Germinal center (tissue), 1 donor: ENCODE measurements at places on chromosomes 2 and 18.

GRCh38 chr18:10025711-10026670 lies 112.2 kb downstream of the VAPA start:
- DNase-seq: no peak

DNA sequence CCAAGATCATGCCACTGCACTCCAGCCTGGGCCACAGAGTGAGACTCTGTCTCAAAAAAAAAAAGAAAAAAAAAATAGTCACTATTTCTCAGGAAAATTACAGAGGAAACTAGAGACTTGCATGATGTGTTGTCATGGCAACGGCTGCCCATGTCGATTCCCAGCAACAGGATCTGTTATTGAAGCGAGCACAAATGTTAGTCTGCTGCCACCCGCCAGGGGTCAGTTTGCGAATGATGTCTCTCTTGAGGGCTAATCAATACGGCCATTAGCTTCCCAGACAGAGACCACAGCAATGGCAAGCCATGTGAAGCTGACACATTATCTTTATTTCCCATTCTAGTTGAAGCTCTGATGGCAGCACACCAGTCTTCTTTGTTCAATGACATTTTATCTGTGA lies 32.4 kb upstream of the ACYP2 start:
- DNase-seq: no peak

DNA sequence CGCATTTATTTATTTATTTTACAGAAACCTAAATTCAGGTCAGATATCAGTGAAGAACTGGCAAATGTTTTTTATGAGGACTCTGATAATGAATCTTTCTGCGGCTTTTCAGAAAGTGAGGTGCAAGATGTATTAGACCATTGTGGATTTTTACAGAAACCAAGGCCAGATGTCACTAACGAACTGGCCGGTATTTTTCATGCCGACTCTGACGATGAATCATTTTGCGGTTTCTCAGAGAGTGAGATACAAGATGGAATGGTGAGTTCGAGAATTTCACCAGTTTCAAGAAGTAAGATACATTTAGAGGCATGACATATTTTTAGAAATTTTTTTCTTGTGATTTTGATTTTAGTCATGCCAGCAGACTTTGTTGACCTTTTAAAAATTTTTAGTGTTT lies 4.6 kb downstream of the CDCA7 start:
- DNase-seq: no peak

- no peak for DNase-seq
Observed at GRCh38 chr2:101461381-101461780, 13.5 kb downstream of the RFX8 start.

GRCh38 chr2:174787487-174788205 lies 23.4 kb upstream of the CHRNA1 start:
- DNase-seq: no peak

- no peak for DNase-seq
Observed at GRCh38 chr2:189441709-189442074, 418 bp downstream of the WDR75 start.

- DNase-seq: no peak
Observed at GRCh38 chr18:76610933-76611749, 116.1 kb upstream of the ZNF516 start.

DNA sequence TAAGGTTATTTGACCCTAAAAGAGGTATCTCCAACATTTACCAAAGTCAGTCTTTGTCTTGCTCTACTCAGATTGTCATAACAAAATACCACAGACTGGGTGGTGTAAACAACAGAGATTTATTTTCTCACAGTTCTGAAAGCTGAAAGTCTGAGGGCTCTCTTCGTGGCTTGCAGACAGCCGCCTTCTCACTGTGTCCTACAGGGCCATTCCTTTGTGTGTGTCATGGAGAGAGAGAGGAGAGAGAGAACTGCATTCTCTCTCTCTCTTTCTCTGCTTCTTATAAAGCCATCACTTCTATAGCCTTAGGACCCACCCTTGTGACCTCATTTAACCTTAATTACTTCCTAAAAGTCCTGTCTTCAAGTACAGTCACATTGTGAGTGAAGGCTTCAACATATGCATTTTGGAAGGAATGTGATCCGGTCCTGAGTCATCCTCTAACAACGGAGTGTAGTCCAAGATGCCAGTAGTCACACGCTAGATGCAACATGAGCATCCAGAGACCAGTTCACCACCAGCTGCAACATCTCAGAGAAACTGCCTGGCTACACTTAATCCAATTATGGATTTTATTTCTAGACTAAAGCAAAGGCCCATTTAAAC lies 130.2 kb downstream of the CD226 start:
- DNase-seq: no peak

DNA sequence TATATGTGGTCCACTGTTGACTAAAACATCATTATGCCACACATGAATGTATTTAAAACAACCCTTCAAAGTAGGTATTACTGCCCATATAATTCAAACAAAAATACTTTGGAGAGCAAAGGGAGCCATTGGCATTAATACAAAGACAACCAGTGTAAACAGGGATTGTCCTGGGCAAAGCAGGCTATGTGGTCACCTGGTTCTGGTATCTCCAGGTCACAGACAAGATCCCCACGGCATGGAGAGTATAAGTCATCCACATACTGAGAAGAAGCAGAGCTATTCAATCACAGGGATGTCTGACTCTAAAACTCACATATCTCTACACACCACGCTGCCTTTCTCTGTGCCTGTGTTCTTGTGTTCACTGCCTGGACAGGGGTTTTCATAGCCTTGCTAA lies 81.4 kb upstream of the BZW1 start:
- no peak for DNase-seq

GRCh38 chr18:59268721-59269562 lies 4.3 kb downstream of the RAX start:
- peak; percentile 71 for DNase-seq

GRCh38 chr2:198890490-198890889 lies 567.2 kb downstream of the SATB2 start:
- no peak for DNase-seq

DNA sequence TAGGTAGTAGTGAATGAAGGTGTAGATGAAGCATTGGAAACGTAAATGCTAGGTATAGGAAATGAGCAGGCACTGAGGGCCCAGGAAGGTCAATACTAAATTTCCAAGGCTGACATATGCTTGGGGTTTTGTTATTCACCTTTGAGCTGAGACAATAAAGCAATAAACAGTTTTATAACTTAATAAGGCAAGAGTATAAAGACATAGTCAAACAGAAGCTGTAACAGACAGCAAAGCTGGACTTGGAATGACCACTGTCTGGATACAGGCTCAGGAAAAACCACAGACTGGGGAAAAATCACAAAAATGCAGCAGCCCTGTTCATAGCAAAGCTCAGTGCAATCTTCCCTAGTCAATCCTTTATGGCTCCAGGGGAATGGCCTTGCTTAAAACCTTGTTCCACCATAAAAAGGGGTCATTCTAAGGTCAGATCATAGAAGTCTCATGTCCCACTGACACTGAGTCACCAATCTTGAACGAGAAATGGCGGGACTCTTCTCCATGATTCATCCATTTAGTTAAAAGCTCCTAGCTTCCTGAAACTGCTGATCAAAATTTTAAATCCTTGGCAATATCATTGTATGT lies 493.3 kb downstream of the CMPK2 start:
- DNase-seq: no peak

DNA sequence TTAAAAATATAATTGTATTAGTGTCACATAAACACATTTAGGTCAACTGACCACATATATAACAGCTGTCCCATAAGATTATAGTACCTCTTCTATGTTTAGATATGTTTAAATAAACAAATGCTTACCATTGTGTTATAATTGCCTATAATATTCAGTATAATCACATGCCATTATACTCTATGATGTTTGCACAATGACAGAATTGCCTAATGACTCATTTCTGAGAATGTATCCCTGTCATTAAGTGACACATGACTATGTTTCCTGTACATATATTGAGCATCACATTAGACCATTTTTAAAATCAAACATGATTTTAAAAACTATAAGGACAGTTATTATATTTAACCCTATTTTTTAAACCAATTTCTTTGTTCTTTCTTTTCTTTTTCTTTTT lies 89.8 kb downstream of the HS6ST1 start:
- no peak for DNase-seq

- no peak for DNase-seq
Observed at GRCh38 chr2:31675485-31675901, 94.8 kb upstream of the SRD5A2 start.

- DNase-seq: no peak
Observed at GRCh38 chr2:29987146-29987545, 65.8 kb upstream of the ALK start.

GRCh38 chr2:1673160-1673944 lies 71.0 kb downstream of the PXDN start:
- no peak for DNase-seq

DNA sequence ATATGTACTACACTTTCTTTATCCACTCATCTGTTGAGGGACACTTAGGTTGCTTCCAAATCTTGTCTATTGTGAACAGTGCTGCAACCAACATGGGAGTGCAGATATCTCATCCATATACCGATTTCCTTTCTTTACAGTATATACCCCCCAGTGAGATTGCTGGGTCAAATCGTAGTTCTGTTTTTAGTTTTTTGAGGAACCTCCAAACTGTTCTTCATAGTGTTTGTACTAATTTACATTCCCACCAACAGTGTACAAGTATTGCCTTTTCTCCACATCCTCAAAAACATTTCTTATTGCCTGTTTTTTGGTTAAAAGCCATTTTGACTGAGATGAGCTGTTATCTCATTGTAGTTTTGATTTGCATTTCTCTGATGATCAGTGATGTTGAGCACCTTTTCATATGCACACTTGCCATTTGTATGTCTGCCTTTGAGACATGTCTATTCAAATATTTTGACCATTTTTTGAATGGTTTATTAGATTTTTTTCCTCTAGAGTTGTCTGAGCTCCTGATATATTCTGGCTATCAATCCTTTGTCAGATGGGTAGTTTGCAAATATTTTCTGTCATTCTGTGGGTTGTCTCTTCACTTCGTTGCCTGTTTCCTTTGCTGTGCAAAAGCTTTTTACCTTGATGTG lies 12.2 kb downstream of the PLEK start:
- no peak for DNase-seq

GRCh38 chr2:144183727-144184126 lies 336.2 kb downstream of the ZEB2 start:
- DNase-seq: peak; percentile 26

- DNase-seq: no peak
Observed at GRCh38 chr2:216181953-216182461, 72.9 kb downstream of the XRCC5 start.

- DNase-seq: no peak
Observed at GRCh38 chr18:68992719-68993482, 195.0 kb downstream of the CCDC102B start.

GRCh38 chr2:10844097-10844496 lies 31.5 kb upstream of the PDIA6 start:
- DNase-seq: no peak

- DNase-seq: no peak
Observed at GRCh38 chr18:24126155-24126961, 12.5 kb upstream of the CABYR start.

- no peak for DNase-seq
Observed at GRCh38 chr2:150188177-150188576, 299.3 kb downstream of the RND3 start.

- no peak for DNase-seq
Observed at GRCh38 chr18:2258954-2259353, 312.4 kb downstream of the METTL4 start.

- no peak for DNase-seq
Observed at GRCh38 chr18:46563317-46563716, 93.7 kb downstream of the LOXHD1 start.

GRCh38 chr2:84643991-84644390 lies 127.7 kb downstream of the DNAH6 start:
- no peak for DNase-seq

GRCh38 chr18:36073676-36074075 lies 6.3 kb upstream of the RPRD1A start:
- no peak for DNase-seq

DNA sequence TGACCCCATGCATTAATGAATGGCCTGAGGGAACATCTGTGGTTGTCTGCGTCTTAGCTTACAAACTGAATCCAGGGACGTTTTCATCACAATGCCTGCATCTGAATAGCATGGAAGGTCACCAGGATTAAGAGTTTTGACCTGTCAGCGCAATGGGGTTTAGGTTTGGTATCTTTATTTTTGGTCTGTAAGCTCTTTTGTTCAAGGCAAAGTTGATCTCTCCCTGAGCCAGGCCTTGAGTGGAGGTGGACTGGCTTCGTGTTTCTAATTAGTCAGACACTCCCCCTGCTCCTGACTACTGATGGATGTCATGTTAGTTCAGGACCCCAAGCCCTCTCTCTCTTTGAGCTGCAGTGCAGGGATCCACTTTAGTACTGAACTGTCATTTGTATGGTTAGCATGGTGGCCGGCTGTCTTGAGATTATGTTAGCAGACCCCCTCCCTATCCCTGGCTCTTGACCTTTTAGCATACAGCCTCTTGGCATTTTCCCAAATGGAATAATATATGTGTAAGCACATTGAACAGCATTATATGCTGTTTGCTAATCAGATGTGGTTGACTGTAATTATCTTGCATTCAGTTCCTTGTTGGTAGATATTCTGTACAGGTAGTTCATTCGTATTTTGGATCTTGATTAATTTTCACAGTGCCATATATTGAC lies 59.2 kb downstream of the LYPD6 start:
- DNase-seq: no peak

DNA sequence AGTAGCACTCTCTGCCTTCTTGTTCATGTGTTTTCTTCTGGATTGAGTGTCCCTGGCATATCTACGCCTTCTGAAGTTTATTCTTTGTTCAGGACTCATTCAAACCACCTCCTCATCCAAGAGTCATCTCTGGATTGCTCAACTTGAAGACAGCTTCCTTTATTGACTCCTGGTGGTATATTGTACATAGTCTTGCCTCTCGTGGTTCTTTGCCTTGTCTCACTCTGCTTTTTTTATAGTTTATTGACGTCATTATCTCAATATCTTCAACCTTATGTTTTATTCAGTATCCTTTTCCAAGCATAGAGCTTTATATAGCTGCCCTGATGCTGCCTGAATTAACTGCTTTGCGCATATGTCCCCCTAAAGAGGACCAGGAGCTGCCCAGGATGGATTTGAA lies 161.7 kb downstream of the INSIG2 start:
- no peak for DNase-seq
